ENCODE measurements at places on chromosomes 11 and 22.

DNA sequence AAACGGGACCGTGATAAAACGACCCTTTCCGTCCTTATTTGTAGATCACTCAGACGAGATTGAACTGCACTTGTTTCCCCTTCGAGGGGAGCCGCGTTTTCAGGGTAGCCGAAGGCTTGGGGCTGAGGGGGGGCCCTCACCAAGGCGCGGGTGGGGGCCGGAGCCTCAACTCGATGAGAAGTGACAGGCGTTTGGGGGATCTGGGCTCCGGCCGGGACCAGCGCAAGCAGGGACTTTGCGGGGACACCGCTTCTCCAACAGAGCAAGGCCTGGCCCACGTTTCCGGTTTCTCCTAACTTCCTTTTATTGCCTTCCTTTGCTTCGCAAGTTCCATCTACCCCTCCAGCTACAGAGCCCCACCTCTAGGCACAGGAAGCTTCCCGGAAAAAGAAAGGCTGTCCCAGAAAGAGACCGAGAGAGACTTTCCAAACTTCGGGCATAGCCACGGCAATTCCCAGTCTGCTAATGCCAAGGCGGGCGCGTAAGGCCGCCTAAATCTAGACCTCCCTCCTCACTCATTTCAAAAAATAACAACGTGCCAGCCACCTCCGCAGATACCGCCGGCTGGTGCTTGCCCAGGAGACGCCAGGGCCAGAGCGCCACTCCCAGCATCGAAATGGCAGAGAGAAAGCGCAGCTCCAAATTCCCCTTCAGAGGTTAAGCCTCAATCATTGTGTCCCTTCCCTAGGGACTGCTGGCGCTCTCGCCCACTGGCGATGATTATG is 6.6 kb downstream of the PAX6 start:
- DNase-seq = no peak

GRCh38 chr22:39369186-39369585 is 19.4 kb downstream of the SYNGR1 start:
- no peak for DNase-seq

GRCh38 chr22:20408891-20409290 is 14.9 kb downstream of the ZNF74 start:
- no peak for DNase-seq

- no peak for DNase-seq
These were observed 34.7 kb upstream of the SMIM38 start for GRCh38 chr11:69121021-69121420.

DNA sequence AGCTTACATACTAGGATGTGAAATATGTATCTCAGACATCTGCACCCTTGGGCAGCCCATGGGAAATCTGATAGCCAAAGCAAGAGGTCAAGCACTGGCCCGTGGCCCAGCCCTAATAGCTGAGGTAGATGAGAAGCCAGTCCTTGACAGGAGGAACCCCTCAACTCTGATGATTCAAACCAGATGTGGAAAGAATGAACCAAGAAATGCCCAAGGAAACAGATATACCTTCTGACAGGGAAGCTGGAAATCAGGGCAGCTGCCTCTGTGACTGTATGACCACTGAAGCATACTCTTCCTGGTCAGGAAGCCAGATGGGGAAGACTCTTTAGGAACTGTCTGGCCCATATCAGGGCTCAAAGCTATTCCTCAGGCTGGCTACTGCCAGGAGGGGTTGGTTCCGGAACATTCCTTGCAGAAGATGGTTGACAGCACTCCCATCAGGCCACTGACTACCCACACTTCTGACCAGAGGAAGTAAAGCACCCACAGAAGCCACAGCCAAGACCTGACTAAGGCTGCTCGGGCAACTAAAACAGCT is 124.2 kb downstream of the SWAP70 start:
- no peak for DNase-seq

- DNase-seq = peak; percentile 53
These were observed 63.6 kb upstream of the EP300 start for GRCh38 chr22:41028841-41029240.

GRCh38 chr22:20922141-20922751 is 5.0 kb downstream of the CRKL start:
- no peak for DNase-seq

GRCh38 chr11:120707098-120707497 is 195.6 kb downstream of the GRIK4 start:
- DNase-seq = no peak

DNA sequence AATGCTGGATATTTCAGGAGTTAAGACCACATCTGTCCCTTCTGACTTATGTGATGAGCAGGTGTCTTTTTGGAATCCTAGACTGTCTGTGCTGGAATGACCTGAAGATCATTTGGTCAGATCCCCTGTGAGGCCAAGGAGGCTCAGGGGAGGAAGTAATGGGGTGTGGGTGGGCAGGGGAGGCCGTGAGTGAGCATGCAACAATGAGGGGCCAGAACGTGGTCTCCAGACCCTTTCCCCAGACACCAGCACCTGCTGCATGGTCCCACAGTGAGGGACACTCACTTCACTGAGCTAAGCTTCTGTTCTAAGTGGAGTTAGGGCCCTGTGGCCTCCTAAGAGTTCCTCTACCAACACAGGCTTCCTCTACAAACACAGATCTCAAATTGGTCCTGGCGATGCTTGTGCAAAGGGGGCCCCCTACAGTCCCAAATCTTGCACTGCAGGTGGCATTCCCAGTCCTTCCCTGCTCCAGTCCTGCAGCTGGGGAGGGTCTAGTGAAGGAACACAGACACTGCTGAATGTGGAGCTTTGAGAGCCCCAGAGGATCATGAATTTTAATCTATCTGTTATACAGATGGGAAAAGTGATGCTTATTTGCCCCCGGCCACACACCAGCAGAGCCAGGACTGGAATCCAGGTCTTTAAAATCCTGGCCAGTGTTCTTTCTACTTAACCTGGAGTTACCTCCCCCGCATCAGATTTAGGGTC is 7.4 kb downstream of the USP2 start:
- peak; percentile 71 for DNase-seq

DNA sequence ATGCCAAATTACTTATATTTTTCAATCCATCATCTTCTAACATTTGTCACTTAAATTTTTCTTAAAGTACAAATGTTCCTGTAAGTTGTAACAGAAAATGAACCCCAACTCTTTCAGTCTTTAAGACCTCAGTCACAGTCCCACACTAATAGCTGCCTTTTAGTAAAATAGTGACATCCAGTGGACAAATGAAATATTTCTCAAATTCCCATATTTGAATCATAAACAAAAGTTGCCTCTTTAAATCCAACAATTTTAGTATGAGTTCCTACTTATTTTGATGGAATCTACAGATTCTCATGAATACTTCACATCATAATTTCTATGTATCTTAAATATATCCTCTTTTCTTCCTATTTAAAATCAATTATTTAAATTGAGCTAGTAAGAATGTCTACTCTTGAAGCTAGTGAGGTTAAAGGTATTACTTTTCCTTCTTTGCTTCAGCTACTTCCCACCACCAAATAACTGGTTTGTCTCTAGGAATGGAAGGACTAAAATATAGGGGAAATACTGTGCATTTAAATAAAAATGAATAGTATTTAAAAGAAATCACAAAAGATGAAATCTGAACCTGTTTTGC is 9.2 kb downstream of the LIN7C start:
- peak; percentile 31 for DNase-seq

DNA sequence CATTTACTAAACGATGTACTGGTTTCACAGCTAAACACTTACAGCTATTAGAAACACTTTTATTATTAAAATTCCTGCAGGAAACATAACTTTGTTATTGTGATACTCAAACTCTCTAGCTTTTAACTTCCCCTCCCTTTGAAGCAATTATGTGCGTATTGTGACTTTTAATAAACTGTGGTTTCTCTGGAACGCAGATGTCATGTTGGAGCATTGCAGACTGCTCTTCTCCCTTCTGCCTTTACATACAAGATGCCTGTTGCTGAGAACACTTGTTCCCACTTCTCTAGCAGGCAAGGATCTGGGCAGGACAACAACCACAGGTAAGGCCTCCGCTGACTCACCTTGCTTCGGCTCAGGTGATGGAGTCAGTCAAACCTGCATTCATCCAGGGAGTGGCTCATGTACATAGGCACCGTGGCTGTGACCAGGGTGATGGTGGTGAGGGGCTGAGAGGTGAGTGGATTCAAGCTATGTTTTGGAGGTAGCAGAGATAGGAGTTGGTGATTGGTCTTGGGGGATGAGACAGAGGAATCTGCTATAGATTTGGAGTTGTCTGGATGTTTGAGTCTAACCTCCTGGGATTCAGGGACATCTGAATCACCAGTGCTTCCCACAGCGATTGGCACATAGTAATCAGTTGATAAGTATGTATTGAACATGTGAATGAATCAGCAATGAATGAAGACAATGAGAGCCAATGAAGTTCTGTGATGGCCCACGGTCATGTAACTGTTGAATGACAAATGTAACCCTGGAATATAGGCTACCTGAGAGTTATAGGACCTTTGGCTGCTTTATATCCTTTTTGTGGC is 106.0 kb downstream of the ADAMTS15 start:
- DNase-seq = no peak

DNA sequence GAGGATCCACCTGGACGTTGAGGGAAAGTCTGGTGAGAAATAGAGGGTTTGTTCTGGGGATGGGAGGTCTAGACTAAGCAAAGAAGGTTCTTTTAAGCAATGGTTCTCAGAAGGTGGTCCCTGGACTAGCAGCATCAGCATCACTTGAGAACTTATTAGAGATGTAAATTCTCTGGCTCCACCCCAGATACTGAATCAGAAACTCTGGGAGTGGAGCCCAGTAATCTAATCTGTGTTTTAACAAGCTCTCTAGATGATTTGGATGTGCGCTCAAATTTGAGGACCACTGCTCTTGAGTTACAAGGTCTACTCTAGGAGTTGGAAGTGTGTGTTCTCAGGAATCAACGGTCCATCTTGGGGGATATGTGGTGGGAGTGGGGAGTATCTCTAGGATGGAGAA is 3.3 kb upstream of the ABCG4 start:
- DNase-seq = no peak

DNA sequence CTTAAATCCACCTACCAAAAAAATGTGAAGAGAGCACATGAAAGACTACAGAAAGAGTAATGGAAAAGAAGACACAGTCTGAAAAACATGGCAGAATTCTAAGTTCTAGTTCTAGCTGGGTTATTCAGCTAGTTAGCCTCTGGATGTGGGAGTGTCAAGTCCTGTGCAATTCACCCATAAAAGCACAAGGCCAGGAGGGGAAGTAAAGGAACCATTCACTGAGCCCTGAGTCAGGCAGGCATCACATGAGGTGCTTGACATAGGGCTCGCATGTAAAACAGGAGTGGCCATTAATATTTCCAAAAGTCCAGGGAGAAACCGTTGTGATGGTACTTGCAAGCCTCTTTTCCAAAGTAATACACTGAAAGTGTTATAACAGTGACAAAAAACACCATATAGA is 103.7 kb downstream of the GAB2 start:
- DNase-seq = no peak

- no peak for DNase-seq
These were observed 23.9 kb downstream of the CACNA1I start for GRCh38 chr22:39594411-39594810.

DNA sequence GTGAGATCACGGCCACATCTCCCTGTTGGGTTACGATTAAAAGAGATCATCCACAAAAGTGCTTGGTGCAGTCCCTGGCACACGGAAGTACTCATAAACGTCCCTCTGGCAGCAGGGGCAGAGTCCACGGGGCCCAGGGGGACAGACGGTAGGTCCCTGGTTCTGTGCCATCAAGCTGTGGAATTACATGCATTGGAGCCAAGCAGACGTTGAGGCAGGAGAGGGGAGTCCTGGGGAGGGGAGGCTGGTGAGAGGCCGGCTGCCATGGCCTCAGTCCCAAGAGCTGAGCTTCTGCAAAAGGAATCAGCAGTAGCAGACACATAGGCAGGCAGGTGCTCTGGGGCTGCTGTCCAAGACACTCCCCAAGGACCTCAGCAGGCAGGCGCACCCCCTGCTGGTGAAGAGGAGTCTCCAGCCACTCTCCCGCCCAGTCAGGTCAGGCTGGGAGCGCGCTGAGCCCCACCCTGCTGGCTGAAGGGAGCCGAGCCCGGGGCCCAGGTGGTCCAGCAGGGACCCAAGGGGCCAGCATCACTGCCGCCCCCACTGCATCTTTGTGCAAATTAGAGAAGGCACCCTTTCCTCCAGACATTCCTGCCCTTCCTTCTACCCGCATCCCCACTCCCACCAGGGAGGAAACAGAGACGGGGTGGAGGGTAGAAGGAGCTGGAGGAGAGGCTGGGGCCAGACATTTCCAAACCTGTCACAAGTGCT is 7.6 kb upstream of the KCTD17 start:
- DNase-seq = peak; percentile 68

GRCh38 chr22:50403701-50404101 is 60.6 kb downstream of the PPP6R2 start:
- no peak for DNase-seq

GRCh38 chr11:38460429-38460828 is 1862.4 kb upstream of the RAG2 start:
- DNase-seq = no peak

DNA sequence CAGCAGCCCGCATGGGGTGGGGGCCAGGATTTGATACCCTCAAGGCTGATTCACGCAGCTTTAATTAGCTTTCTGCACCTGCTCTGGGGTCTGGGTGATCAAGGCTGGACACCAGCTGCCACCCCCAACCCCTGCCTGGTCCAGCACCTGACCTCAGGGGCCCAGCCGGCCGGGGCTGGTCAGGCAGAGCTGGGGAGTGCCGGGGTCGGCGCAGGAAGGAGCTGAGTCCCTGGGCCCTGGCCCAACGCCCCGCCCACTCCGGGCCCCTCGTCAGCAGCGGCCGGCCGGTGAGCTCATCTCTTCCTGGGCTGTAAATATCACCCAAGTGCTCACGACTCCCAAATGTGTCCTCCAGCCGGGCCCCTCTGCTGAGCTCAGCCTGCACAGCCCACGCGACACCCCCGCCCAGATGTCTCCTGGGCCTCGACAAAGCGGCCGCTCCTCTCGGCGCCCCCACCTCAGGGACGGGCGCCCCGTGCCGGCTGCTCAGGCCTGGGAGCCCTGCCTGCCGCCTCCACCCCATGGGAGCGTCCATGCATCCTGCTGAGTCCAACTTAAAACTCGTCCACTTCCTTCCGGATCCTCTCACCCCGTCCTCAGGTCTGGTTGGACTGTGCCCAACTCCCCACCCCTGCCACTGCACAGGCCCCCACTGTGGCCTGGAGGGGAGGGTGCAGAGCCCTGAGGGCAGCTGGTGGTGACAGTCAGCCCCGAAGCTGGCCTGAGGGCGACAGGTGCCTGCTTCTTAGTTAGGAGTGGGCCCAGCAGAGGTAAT is 29.0 kb downstream of the RTN4R start:
- DNase-seq = no peak

All from SW480 (cell line).